Activated CD8-positive, alpha-beta memory T cell treated with anti-CD3 and anti-CD28 coated beads for 4 hours (primary cell): ENCODE measurements at places on chromosomes 7 and 10.

GRCh38 chr7:55731931-55732330 is 130.6 kb downstream of the SEPTIN14 start:
- DNase-seq = no peak

GRCh38 chr10:95309958-95310357 is 19.2 kb upstream of the PDLIM1 start:
- no peak for DNase-seq

- DNase-seq = no peak
Observed at GRCh38 chr7:39507866-39508551, 58.2 kb upstream of the YAE1 start.

- DNase-seq = no peak
Observed at GRCh38 chr7:127937066-127937680, 94.1 kb downstream of the LRRC4 start.

DNA sequence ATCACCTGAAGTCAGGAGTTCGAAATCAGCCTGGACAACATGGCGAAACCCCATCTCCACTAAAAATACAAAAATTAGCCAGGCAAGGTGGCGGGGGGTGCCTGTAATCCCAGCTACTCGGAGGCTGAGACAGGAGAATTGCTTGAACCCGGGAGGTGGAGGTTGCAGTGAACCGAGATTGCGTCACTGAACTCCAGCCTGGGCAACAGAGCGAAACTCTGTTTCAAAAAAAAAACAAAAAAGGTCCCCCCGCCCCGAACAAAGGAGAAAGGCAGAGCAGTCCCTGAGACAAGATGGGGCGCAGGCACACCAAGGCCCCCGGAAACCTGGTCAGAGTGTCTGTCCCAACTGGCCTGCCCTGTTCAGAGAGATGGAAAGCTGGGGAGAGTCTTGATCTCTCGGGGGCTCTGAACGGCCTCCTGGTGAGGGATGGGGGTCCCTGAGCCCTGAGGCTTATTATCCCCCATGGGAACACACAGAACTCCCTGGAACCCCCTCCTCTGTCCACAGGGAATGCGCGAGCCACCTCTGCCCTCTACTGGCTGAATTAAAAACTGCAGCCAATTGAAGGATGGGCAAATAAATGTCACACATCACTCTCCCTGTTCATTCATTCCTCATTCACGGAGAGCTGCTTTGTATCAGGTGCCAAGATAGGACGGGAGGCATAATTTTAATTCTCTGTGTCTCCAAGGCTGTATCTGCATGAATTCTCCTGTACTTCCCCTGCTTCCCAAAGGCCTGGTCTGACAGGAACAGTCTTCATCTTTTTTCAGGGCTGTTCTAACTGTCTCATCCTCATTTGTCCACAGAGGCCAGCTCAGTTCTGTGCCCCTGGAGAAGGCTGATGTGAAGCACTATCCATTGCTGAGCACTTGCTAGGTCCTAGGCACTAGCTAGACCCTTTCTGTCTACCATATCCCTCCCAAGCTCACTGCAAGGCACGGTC is 28.9 kb downstream of the MAT1A start:
- peak; percentile 4 for DNase-seq

- no peak for DNase-seq
Observed at GRCh38 chr10:104449391-104449790, 95.8 kb downstream of the CFAP58 start.

GRCh38 chr7:76352193-76352592 is 6.6 kb downstream of the YWHAG start:
- DNase-seq = no peak

DNA sequence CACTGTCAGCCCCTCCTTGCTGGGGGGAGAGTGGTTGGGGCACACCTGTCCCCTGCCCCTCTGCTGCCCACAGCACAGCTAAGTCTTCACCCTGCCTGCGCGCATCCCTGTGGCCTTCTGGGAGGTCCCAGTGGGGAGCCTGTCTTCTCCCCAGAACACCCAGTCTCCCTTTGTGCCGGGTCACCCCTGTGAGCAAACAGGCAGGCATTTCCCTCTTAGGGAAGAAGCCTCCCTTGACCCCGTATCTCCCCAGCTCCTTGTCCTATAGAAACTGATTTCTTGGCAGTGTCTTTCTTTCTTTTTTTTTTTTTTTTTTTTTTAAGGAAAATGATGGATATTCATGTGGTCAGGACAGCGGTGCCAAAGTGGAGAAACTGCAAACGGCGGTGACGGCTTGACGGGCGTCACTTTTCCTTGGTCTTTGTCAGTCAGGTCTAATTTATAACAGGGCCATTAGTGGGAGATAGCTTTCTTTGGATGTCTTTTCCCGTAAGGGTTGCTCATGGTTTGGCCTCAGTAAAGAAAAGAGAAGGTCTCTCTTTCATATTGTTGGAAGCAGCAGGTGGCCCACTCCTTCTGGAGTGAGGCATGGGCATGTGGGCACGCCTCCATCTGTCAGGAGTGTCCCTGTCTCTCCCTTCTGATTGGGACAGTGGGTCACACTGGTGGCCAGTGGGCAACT is 115.3 kb downstream of the NKX6-2 start:
- DNase-seq = no peak

DNA sequence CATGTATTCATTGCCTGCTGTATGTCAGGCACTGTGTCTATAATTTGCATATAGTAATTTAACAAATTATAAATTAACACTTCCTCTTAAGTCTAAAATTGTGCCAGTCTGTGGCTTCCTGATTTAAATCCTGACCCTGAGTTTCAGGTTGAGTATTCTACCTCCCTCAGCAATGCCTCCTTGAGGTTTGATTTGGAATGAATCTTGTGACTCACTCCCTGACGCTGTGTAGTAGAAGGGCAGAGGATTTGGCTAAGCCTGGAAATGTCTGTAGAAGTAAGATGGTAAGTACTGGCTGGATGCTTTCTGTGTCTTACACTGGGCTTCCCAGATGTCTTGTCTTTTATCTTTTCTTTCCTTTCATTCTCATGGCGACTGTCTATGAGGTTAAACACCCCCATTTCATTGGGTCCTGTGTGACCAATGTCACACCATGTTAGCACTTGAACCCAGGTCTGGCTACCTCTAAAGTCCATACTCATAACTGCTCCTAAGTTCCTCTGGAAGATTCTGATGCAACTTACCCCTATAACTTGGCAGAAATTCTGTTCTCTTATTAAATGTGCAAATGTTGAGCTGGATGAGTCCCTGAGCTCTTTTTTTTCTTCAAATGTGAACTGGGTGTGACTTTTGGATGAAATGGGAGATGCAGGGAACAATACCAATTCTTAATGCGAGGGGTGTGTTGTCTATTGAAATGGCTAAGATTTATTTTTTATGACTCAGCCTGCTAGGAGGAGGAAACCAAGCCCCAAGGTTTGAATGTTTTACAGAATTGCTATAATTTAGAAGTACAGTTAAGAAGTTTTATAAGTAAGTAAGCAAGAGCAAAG is 48.5 kb downstream of the PLCE1 start:
- no peak for DNase-seq

DNA sequence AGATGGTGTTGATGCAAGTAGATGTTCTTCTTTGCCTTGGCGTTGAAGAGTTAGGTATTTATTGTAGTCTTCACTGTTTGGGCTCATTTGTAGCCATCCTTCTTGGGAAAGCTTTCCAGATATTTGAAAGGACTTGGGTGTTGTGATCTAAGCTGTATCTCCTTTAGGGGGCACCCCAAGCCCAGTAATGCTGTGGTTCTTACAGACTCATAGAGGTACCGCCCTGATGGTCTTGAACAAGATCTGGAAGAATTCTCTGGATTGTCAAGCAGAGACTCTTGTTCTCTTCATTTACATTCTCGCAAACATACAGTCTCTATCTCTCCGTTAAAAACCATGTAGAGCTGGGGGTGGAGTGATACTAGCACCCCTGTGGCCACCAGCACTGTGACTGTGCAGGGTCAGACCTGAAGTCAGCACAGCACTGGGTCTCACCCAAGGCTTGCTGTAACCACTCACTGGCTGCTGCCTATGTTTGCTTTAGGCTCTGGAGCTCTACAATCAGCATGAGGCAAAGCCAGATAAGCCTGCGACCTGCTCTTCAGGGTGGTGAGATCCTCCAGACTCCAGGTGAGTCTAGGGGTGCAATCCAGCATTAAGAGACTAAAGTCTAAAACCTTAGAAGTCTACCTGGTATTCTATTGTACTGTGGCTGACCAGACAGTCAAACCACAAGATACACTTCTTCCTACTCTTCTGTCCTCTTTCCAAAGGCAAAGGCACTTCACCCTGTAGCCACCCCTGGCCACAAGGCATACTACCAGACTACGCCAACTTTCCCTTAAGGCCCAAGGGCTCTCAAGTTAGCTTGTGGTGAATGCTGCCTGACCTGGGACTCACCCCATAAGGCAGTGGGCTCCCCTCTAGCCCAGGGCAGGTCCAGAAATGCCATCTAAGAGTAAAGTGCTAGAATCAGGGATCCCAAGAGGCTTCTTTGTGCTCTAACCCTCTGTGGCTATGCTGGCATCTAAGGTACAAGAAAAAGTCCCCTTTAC is 209.7 kb upstream of the TMEM196 start:
- DNase-seq = no peak

DNA sequence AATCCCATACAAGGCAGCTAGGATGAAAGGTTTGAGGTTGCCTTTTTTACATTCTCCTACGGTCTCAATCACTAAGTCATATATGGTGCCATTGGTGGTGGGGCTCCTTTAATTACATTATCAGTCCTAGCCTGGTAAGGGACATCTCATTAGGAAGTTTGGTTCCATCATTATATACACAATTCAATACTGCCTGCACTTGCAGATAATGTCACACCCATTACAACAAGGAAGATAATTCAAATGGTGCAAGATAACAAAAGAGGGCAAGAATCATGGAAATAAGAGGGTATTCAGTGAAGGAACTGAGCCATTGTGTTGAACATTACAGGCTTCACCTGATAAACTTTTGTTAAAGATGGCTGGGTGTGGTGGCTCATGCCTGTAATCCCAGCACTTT is 1.7 kb upstream of the TMEM248 start:
- no peak for DNase-seq

DNA sequence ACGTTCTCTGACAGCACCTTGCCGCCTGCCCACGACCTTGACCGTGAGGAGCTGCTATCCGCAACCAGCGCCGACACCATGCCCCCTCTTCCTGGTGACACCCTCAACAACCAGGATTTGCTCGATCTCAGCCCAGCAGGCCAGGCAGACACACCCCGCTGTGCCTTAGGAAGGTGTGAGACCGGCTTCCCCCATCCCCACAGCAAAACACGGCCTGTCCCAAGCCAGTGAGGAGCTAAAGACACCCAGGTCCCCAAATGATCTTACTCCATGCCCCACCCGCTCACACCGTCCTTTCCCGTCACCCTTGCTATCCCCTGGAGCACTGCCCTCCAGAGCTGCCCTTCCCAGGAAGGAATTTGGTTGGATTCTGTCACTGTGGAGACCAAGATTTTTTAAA is 21.3 kb upstream of the TTYH3 start:
- no peak for DNase-seq

DNA sequence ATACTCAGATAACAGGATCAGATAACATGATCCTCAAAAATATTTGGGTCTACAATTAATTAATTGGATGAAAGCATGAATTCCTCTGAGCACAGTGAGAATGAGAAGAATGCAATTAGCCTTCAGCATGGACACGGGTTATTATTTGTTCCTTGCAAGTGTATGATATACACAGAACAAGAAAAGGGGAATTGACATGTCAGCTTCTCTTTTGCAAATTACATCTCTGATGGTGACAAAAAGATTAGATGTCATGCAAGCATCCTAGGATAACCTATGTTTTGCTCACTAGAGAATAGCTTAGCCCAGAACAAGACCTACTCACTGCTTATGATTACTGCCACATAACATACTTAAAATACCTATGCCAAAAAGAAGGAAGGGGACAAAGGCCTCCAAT is 120.3 kb downstream of the ABLIM1 start:
- DNase-seq = no peak

DNA sequence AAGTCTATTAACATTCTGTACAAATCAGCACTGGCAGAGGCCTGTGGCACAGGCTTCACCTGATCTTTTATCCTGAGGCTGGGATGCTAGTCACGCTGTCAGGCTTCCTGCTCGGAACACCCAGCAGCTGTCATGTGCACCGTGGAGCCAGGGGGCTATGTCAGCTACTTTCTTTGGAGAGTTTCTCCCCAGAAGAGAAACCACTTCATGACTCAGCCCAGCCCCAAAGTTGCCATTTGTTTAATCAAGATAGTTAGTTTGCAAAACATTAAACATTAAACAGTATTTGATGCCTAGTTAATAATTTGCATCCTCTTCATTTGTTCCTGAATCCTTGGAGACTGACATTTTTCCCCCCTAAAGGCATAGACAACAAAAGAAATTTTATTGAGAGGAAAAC is at the start of gene HABP2:
TSS of gene HABP2 (plus strand) at position 353 of the 400 bp plus-strand sequence. CDS start 69 bp downstream, outside the sequence.
- DNase-seq = no peak
